Ovary (tissue), 10 donors: ENCODE measurements at places on chromosomes 1 and 21. TPM values are rescaled to one million over a fixed set of nuclear protein-coding genes. Genes with fewer than 3 reads are reported as not detected.

Gene CELA3B
- total RNA-seq = not detected

Gene CR2
- 0.27 TPM for total RNA-seq

Gene SPRR1B
- total RNA-seq = not detected

Gene BCL2L15
- total RNA-seq = 1.6 TPM

Gene ETV3L
- not detected for total RNA-seq

Gene MACF1
- total RNA-seq = 212 TPM

Gene DNAJC28
- total RNA-seq = 0.60 TPM

Gene CLIC4
- 185 TPM for total RNA-seq

Gene RIPK4
- 2.8 TPM for total RNA-seq

Gene RTCA
- 12.9 TPM for total RNA-seq

Gene AMPD1
- not detected for total RNA-seq

Gene PLA2G2C
- total RNA-seq = not detected

Gene CNKSR1
- 5.8 TPM for total RNA-seq

Gene TAS1R1
- total RNA-seq = 0.28 TPM

Gene CELA3A
- total RNA-seq = not detected

Gene CRNN
- not detected for total RNA-seq

Gene C4BPB
- total RNA-seq = 88.5 TPM

Gene ANGPTL3
- not detected for total RNA-seq
